ENCODE measurements at places on chromosomes 6 and 20. TPM values are rescaled to one million over a fixed set of nuclear protein-coding genes. Genes with fewer than 3 reads are reported as not detected.

- no peak overlapping the region for H3K4me3 ChIP-seq
- DNase-seq, result no peak
- H3K4me1 ChIP-seq, result peaks cover 25% of the 10 kb centered on the region
- peak overlapping the region; percentile 84 for H3K27ac ChIP-seq
Observed at GRCh38 chr6:12333128-12333527, 43.0 kb downstream of the EDN1 start.

- no peak overlapping the region for H3K27ac ChIP-seq
- peaks cover 15% of the 10 kb centered on the region for H3K4me1 ChIP-seq
- no peak for DNase-seq
- no peak overlapping the region for H3K4me3 ChIP-seq
Observed at GRCh38 chr20:11752336-11752735, 165.4 kb upstream of the BTBD3 start.

The THBS2 gene
- 17.1 TPM for total RNA-seq

The CAGE1 gene
- total RNA-seq, result not detected

The CPXM1 gene
- 0.80 TPM for total RNA-seq

DNA sequence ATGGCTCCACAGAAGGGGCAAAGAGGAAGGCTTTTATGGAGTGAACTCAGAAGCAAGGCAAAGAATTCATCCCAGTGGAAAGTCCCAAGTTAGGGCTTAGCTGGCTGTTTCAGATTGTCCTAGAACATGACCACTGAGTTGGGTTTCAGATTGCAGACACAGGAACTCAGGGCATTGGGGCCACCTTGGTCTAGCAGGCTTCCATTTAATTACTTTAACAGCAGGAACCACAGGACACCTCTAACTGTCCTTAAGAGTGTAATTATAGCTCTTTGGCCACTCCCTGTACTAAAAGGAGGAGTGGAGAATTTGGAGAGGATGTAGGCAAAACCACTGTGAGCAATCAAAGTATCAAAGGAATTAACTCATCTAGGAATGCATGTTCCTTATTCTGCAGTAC is 150.6 kb upstream of the AGPAT4 start:
- no peak for DNase-seq
- no peak overlapping the region for H3K4me3 ChIP-seq
- no peaks in the 10 kb centered on the region for H3K4me1 ChIP-seq

DNA sequence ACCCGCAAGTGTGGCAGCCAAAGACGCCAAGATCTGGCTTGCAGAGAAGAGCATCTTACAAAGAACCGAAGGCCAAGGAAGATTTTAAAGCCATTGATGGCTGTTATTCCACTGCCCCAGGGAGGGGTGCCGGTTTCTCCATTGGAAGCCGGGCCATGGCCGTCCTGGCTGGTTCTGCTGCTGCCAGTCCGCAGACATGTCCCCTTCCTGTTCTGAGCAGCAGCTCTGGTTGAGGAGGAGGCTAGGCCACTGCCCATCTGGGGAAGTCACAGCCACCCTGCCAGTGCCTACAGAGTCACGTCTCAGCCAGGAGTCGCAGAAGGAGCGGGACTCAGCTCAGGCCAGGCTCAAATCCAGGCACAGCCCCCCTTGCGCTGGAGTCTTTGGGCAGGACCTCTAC is 42.6 kb upstream of the MRGBP start:
- H3K27ac ChIP-seq, result no peak overlapping the region
- no peak overlapping the region for H3K4me3 ChIP-seq
- no peak for DNase-seq
- peaks cover 6% of the 10 kb centered on the region for H3K4me1 ChIP-seq

- no peaks in the 10 kb centered on the region for H3K36me3 ChIP-seq
- no peak overlapping the region for H3K27ac ChIP-seq
- no peak for DNase-seq
Observed at GRCh38 chr20:44074252-44075151, 112.5 kb downstream of the JPH2 start.

DNA sequence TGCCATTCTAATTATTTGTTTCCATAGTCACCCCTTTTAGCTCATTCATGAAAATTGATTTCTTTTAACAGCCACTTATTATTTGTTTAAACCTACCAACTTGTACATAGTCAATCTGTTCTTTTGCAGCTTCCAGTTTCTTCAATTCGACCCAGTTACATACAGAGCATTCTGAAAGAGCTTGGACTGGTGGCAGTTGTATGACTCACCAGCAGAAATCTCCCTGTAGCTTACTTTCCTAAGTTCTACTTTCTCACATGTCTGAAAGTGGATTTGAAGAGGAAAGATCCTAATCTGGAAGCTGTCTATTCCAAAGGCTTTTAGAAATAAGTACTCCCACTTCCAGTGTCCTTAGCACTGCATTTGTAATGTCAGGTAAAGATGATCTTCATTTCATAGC is 447.9 kb downstream of the HTR1B start:
- H3K36me3 ChIP-seq, result no peaks in the 10 kb centered on the region
- H3K27me3 ChIP-seq, result no peaks in the 10 kb centered on the region
- H3K27ac ChIP-seq, result no peak overlapping the region
- DNase-seq, result no peak
- H3K4me1 ChIP-seq, result no peaks in the 10 kb centered on the region
- H3K4me3 ChIP-seq, result no peak overlapping the region

- H3K27ac ChIP-seq, result no peak overlapping the region
- no peak overlapping the region for H3K4me3 ChIP-seq
- no peak for DNase-seq
- no peaks in the 10 kb centered on the region for H3K4me1 ChIP-seq
- H3K36me3 ChIP-seq, result no peaks in the 10 kb centered on the region
Observed at GRCh38 chr6:64589961-64590360, 954.4 kb downstream of the PHF3 start.

The CTAGE9 gene
- not detected for total RNA-seq

The FAM217B gene
- total RNA-seq, result 5.2 TPM

- no peak overlapping the region for H3K4me3 ChIP-seq
- H3K27me3 ChIP-seq, result no peaks in the 10 kb centered on the region
- no peak for DNase-seq
- no peaks in the 10 kb centered on the region for H3K4me1 ChIP-seq
- no peak overlapping the region for H3K27ac ChIP-seq
- H3K36me3 ChIP-seq, result no peaks in the 10 kb centered on the region
Observed at GRCh38 chr20:39446397-39446796, 484.3 kb downstream of the DHX35 start.

DNA sequence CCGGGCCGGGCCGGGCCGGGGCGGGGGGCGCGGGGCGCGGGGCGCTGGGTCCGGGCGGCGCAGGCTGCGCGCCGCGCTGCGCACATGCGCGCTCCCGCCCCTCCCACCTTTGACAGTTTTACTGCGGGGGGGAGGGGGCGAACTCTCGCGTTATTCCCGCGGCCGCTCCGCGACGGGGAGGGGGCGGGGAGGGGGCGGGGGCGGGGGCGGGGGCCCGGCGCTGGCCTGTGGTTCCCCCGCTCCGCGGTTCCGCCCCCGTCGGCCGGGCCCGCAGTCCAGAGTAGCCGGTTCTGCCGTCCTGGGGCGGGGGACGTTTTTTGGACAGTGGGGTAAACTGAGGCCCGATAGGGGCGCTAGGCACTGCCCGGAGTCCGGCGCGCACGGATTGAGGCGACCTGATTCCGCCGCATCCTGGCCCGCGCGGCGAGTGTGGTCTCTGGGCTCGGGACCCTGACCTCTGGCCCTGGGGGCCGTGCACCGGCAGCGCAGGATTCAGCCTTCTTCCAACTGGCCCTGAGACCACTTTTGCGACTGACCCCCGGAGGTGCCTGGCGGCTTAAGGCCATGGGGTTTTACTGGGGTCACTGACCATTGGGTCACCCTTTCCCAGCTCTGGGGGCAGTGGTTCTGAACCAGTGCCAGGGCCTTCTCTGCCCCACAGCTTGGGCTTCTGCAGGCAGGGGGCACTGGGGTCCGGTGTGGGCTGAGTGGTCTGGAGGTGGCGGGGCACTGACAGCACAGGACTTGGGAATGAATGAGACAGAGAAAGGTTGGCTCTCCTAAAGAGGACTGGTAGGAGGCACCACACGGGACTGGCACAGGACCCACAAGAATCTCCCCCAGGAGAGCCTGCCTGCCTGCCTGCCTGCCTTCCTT is at the start of gene ZNF512B:
TSS of gene ZNF512B (minus strand) at position 93 of the 876 bp plus-strand sequence. CDS start 1,980 bp downstream, outside the sequence.
- peaks cover 24% of the 10 kb centered on the region for H3K4me1 ChIP-seq
- peak within 1 kb of the TSS; percentile 74 for H3K27ac ChIP-seq
- peaks cover 13% of the 10 kb centered on the region for H3K27me3 ChIP-seq

GRCh38 chr6:42199106-42199981 is 4.6 kb upstream of the GUCA1B start:
- no peaks in the 10 kb centered on the region for H3K36me3 ChIP-seq
- peak overlapping the region; percentile 62 for H3K27ac ChIP-seq
- H3K4me3 ChIP-seq, result no peak overlapping the region
- H3K4me1 ChIP-seq, result no peaks in the 10 kb centered on the region

The SUMO4 gene
- 28.1 TPM for total RNA-seq

GRCh38 chr6:108800427-108800864 is 47.8 kb upstream of the ARMC2 start:
- H3K36me3 ChIP-seq, result no peaks in the 10 kb centered on the region
- H3K4me1 ChIP-seq, result no peaks in the 10 kb centered on the region
- DNase-seq, result no peak
- H3K4me3 ChIP-seq, result no peak overlapping the region
- no peak overlapping the region for H3K27ac ChIP-seq

The MTHFD1L gene
- total RNA-seq, result 0.82 TPM

The IL20RA gene
- 9.7 TPM for total RNA-seq

- H3K36me3 ChIP-seq, result no peaks in the 10 kb centered on the region
- no peak overlapping the region for H3K4me3 ChIP-seq
- H3K27ac ChIP-seq, result no peak overlapping the region
- DNase-seq, result peak; percentile 62
Observed at GRCh38 chr20:19628570-19629134, 129.4 kb upstream of the RIN2 start.

The TSBP1 gene
- total RNA-seq, result not detected

DNA sequence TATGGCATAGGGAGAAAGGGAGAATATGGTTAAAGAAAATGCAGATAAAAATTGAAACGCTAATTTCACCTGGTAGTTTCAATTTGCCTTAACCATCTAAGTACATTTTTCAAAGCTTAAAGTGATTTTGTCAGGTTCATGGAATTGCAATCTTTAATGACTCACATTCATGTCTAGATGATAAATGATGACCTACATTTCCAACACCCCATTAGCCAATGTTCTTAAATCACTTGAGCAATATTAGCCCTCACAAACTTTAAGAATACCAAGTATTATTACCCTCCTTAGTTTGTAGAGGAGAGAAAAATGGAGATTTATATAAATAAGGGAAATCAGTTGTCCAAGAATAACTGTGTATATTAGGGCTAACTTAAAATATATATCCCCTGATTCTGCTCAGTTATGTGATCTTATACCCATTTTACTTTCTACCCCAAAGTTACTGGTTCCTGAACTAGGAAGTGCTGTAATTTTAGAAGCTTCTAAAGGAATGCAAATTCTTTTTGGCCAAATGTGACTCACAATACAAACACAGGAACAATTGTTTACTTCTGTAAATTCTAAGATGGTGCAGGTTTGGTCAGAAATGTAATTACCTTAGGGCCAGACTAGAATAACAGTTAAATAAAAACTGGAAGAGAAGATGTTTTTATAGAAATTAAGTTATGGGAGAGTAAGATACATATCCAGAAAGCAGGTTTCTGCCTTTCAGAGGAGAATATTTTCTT is 34.5 kb downstream of the TPBG start:
- DNase-seq, result no peak
- H3K36me3 ChIP-seq, result no peaks in the 10 kb centered on the region
- H3K4me1 ChIP-seq, result no peaks in the 10 kb centered on the region
- no peak overlapping the region for H3K4me3 ChIP-seq
- no peak overlapping the region for H3K27ac ChIP-seq

DNA sequence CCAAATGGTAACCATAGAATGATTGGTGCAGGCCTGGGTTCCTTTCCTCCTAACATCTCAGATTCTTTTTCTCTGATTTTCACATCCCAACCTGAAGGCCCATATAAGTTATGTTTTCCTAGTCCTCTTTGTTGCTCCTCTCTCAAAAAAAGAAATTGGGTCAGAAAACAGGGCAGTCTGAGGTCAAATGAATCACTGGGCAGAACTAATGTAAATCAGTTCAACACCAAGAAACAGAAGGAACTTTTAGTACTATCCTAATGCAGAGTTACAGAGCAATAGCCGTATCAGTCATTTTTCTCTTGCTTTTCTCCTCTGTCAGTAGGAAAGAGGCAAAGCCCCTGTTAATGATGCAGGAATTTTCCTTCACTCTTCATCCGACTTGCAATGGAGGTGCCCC is 11.0 kb upstream of the TPD52L1 start:
- no peak overlapping the region for H3K4me3 ChIP-seq
- H3K27ac ChIP-seq, result no peak overlapping the region
- H3K27me3 ChIP-seq, result no peaks in the 10 kb centered on the region
- no peaks in the 10 kb centered on the region for H3K4me1 ChIP-seq

DNA sequence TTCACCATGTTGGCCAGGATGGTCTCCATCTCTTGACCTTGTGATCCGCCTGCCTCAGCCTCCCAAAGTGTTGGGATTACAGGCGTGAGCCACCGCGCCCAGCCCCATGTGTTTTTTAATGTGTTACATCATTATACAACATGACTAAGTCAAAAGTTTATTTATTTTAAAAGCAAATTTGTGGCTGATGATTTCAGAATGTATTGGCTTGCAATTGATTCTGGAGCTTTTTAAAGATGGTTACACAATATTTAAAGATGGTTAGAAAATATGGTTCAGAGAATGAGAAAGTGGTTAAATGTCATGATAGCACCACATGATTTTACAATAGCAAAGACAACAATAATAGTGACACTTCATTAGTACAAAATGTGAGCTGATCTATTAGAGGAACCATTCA is 80.5 kb downstream of the SASH1 start:
- H3K27ac ChIP-seq, result no peak overlapping the region
- H3K36me3 ChIP-seq, result no peaks in the 10 kb centered on the region
- H3K4me1 ChIP-seq, result no peaks in the 10 kb centered on the region
- no peaks in the 10 kb centered on the region for H3K27me3 ChIP-seq

- H3K36me3 ChIP-seq, result no peaks in the 10 kb centered on the region
- H3K4me1 ChIP-seq, result peaks cover 8% of the 10 kb centered on the region
- H3K4me3 ChIP-seq, result no peak overlapping the region
Observed at GRCh38 chr6:105592329-105592728, 189.4 kb upstream of the PREP start.

The FOXP4 gene
- total RNA-seq, result 15.0 TPM

The CARMIL1 gene
- 93.5 TPM for total RNA-seq

DNA sequence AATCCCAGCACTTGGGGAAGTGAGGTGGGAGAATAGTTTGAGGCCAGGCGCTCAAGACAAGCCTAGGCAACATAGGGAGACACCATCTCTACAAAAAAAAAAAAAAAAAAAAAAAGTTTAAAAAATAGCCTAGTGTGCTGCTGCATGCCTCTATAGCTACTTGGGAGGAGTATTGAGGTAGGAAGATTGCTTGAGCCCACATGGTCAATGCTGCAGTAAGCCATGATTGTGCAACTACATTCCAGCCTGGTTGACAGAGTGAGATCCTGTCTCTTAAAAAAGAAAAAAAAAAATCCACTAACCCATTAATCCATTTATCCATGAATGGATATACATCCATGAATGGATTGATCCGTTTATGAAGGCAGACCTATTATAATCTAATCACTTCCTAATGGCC is 1064.6 kb upstream of the EYS start:
- H3K36me3 ChIP-seq, result no peaks in the 10 kb centered on the region
- DNase-seq, result no peak
- H3K27ac ChIP-seq, result no peak overlapping the region
- no peak overlapping the region for H3K4me3 ChIP-seq
- no peaks in the 10 kb centered on the region for H3K27me3 ChIP-seq
